ENCODE measurements at places on chromosomes 1 and 21.

GRCh38 chr1:74199504-74199903 is 1.5 kb downstream of the FPGT start:
- DNase-seq, result no peak

- no peak for DNase-seq
Observed at GRCh38 chr1:15902882-15903281, 55.4 kb downstream of the SPEN start.

GRCh38 chr1:53462193-53462592 is 3.0 kb downstream of the DMRTB1 start:
- no peak for DNase-seq

- no peak for DNase-seq
Observed at GRCh38 chr1:29379443-29380073, 143.2 kb downstream of the PTPRU start.

- DNase-seq, result no peak
Observed at GRCh38 chr1:192601567-192601966, 26.0 kb downstream of the RGS1 start.

DNA sequence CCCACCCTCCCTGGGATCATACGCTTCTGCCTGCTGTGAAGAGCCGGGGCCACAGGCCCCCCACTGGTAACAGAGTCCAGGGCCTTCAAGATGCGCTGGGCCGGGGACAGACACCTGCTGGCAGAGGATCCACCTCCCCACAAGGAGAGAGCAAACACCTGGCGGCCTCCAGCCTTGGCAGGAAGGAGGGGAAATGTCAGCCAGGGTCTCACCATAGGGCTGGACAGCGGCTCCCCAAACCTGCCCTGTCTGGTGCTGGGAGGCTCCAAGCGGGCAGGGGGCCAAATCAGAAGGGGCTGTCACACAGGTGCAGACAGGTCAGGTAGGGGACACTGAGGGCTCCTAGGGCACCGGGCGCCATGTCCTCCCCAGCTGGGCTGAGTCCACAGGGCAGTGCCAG is 58.9 kb downstream of the KCNAB2 start:
- no peak for DNase-seq

GRCh38 chr1:71045463-71046028 is 2.1 kb downstream of the PTGER3 start:
- no peak for DNase-seq

DNA sequence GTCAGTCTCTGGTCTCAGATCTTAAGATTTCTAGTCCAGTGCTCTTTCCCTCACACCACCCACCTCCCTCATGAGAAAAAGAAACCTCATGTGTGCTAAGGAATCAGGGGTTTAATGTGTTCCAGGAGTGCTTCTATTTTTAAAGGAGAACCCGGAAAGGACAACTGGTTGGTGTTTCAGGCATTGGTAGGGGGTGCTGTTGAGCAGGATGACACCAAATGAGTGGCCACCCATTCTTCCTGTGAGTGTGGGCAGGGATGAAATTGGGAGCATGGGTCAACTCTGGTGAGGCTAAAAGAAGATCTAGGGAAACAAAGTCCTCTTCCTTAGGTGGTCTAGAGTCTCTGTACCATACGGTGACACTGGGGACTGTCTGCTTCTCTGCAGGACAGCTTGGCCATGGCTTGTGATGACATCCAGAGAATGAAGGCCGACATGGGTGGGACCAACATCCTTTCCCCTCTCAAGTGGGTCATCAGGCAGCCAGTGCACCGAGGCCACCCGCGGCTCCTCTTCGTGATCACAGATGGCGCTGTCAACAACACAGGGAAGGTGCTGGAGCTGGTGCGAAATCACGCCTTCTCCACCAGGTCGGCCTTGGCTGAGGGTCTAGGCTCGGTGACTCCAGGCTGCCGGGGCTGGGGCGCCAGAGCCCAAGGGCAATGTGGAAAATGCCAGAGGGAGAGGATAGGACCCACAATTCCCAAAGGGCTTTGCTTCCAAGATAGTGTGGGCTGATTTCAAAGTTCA is 39.3 kb downstream of the VWA5B1 start:
- DNase-seq, result no peak

DNA sequence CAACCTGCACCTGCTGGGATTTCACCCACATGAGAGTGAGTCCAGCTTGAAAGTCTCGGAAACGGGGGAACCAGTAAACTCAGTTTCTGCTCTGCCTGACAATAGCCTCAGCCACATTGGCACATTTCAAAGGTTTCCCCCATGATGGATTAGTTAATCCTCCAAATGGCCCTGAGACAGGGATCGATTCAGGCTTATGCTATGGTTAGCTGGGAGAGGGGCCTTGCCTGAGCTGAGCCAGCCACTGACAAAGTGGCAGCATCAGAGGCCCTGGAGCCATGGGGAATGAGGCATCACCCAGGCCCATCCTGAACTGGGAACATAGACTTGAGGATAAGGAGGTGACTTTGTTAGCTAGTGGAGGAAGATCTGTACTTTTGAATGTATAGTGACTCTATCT is 2.9 kb upstream of the CLSTN1 start:
- DNase-seq, result no peak

DNA sequence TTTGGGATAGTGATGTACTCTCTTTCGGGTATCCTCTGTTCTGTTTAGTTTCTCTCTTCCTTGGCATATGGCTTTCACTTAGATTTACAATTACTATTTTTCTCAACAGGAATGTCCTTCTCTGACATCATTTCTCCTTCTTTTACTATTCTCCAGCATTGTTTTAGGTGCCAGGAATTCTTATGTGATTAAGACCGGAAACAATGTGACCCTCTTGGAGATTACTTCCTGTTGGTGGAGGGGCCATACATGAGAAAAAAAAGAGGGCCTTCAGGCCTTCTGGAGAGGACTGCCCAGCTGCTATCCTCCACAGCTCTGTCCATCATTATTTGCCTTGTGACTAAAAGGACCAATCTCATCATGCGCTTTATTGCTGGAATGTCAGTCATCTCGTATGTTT is 50.4 kb upstream of the ADAMTS5 start:
- no peak for DNase-seq

GRCh38 chr1:2073382-2074230 is 23.4 kb downstream of the PRKCZ start:
- no peak for DNase-seq

DNA sequence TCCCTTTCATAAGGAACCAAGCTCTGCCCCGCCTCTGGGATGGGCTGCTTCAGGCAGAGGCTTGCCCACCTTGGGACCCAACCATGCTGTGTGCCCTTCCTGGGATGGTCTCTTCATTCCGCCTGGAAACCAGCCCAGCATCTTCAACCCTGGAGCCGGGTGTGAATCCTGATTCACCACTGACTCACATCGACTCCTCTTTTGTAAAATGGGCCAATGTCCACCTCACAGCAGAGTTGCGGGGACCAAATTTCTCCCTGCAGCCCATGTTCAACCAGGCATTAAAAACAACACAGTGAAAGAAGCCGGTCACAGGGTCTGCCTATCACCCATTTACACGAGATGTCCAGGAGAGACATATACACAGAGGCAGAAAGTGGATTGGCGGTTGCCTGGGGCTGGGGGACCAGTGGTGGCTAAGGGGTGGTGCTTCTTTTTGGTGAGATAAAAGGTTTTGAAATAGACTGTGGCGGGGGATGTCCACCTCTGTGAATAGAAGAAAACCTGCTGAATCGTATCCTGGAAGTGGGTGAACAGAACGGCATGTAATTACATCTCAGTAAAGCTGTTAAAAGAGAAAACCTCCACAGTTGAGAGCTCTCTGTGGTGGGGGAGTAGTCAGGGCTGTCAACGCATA is 6.9 kb upstream of the GPR153 start:
- DNase-seq, result no peak

All from CD4-positive, alpha-beta T cell treated with Interleukin-10 for 1 hour (primary cell).